Posterior vena cava (tissue), 2 donors: ENCODE measurements at places on chromosomes 11 and 22.

- DNase-seq = no peak
Measured at GRCh38 chr11:31441296-31441695, 68.1 kb downstream of the IMMP1L start.

GRCh38 chr22:29154364-29155048 lies 51.2 kb upstream of the EMID1 start:
- peak; percentile 95 for DNase-seq

DNA sequence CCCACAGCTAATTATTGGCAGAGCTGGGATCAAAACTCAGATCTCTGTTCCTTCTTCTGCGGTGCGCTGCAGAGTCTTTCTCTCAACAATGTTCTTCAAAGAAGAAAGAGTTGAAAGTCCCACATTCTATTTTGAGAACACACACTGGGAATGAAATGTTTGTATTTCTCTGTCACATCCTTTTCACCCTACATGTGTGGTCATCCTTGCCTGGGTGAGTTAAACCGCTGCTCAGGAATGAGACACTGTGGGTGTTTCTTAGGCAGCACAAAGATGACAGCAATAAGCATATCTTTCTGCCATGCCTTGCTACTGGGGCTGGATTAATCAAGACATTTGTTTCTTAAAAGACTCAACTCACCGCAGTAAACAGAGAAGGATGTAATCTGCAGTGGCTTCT lies 222.6 kb downstream of the LARGE1 start:
- no peak for DNase-seq

GRCh38 chr11:65802841-65803240 lies 16.0 kb downstream of the OVOL1 start:
- no peak for DNase-seq

- DNase-seq = no peak
Measured at GRCh38 chr11:119052163-119052814, 4.7 kb downstream of the HYOU1 start.

DNA sequence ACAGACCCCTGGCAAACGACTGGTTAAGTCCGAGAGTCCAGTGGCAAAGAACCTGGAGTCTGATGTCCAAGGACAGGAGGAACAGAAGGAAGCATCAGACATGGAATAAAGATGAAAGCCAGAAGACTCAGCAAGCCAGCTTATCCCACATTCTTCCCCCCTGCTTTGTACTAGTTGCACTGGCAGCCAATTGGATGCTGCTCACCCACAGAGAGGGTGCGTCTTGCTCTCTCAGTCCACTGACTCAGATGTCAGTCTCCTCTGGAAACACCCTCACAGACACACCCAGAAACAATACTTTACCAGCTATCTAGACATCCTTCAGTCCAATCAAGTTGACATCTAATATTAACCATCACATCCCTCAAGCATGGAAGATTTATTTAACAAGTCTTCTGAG lies 1265.8 kb upstream of the CNTN5 start:
- DNase-seq = no peak

- DNase-seq = no peak
Measured at GRCh38 chr11:13140873-13141655, 131.9 kb downstream of the RASSF10 start.

GRCh38 chr11:61963016-61963281 lies 4.5 kb downstream of the FTH1 start:
- DNase-seq = peak; percentile 85

GRCh38 chr11:11016068-11016467 lies 158.2 kb upstream of the ZBED5 start:
- no peak for DNase-seq

- DNase-seq = no peak
Measured at GRCh38 chr11:81596704-81597103, 1137.0 kb downstream of the FAM181B start.

DNA sequence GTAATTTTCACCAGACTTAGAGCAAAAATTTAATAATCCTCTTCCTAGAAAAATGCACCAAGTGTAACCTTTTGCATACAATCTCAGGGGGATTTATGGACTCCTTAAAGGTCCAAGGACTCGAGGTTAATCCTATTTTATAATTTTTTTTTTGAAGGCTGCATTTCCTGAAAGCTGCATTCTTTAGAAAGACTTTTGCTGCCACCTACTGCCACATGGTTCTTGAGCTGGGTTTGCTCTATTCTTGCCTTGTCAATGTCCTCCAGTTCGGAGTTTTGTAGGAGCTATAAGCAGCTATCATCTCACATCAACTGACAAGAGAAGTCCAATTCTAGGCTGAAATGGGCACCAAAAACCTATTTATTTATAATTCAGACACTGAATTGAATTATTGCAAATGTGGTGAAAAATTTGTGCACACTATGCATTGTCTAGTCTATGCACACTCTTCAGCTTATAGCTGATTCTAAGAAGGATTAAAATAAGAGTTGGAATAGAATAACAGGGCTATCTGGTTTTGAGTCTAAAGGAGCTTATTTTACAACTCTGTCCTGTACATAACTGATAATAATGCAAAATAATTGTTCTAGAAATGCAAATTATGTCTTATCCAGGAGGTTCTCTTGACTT lies 31.3 kb downstream of the TRAF6 start:
- no peak for DNase-seq

DNA sequence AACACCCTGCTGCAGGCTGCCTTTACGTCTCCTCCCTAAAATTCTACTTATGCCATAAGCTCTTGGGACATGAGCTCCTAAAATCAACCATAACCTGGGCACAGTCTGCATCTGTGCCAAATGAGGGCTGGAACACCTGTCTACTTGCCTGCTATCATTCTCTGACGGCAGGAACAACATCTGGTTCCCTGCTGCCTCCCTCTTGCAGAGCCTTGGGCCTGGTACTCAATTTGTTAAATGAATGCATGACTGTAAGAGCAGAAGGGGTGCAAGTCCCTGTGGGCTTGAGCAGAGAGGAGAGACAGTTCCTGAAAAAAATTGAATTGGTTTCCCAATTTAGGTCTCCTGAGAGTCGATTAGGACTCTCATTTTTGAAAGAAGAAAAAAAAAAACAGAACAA lies 66.7 kb upstream of the CSNK2A3 start:
- no peak for DNase-seq

DNA sequence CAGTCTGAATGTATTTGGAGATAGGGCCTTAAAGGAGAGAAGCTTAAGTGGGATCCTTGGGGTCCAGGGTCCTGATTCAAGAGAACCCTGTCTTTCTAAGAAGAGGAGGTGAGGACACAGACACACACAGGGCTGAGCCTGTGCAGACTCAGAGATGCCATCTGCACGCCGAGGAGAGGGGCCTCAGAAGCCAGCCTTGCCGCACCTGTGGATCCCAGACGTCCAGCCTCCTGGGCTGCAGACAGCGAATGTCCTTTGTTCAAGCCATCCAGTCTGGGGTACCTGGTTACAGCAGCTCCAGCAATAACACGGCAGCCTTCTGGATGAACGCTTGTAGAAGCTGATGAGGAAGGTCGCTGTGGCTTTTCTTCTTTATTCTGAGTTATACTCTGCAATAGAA lies 1086.1 kb downstream of the BRD1 start:
- DNase-seq = peak; percentile 41

DNA sequence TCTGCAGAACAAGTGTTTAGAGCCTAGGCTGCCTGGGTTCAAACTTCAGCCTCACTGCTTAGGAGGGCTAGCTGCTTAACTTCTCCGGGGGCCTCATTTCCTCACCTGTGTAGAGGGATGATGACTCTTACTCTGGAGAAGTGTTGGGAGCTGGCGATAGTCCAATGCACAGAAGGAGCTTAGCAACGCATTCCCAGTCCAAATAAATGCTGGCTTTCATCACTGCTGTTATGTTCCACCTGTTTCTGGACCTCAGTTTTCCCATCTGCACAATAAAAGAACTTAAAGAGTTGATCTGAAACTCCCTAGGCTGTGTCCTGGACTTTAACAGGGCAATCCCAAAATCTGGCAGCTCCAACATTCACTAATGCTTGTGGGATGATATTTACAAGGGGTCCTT lies 337.8 kb downstream of the MIAT start:
- no peak for DNase-seq

DNA sequence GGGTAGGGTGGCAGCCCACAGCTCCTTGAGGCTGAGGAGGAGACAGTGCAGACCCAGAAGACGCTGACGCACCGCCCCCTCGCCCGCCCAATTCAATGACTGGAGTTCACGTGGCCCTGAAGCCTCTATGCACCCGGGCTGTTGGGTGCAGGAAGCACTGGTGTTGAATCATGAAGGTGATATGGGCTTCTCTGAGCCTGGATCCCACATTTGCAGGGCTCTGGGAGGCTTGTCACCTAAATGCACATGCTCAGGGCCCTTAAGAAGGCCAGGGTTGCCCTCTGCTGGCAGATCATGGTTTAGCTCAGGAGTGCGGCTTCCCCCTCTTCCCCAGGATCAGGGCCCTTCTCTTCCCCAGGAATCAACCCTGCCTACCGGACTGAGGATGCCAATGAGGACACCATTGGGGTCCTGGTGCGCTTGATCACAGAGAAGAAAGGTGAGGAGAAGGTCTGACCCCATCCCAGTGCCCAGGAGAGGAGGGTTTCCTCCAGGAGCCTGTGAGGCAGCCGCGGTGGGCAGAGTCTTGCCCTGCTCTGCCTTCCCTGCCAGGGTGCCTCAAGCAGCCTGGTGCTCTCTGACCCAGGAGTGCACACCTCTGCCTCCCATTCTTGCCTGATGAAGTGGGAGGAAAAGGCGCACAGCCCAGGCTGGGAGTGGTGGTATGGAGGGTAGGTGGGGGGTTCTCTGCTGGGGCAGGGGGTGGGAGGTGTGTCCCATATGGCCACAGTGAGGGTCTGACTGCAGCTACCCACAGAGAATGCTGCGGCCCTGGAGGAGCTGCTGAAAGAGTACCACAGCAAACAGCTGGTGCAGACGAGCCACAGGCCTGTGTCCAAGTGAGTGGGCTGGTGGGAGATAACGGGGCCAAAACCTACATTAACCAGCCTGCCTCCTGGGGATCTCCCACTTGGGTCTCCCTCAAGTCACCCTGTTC lies 17.5 kb downstream of the RELT start:
- peak; percentile 91 for DNase-seq

- no peak for DNase-seq
Measured at GRCh38 chr11:63080682-63081081, 63.3 kb downstream of the SLC22A24 start.

- no peak for DNase-seq
Measured at GRCh38 chr11:103703954-103704353, 332.5 kb upstream of the DDI1 start.

DNA sequence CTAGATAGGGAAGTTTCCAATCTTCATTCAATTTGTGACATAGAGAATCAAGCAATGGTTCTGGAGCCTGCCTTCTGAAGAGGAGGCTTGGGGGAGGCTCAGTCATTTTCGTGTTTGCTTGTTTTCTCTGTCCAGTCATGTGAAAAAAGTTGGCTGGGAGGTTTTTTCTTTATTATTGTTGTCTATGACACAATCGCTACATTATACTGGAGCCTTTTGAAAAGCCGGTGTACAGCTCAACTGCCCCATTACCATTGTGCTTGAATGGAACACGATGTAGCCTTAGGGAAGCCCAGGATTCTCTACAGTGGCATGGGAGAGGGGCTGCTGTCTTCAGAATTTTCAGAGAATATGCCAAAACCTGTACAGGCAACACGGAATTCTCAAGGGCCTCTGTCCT lies 57.9 kb upstream of the NCAM1 start:
- DNase-seq = no peak

- no peak for DNase-seq
Measured at GRCh38 chr11:83643115-83643514, 356.9 kb upstream of the CCDC90B start.

GRCh38 chr11:34583818-34584217 lies 37.1 kb upstream of the EHF start:
- DNase-seq = no peak

DNA sequence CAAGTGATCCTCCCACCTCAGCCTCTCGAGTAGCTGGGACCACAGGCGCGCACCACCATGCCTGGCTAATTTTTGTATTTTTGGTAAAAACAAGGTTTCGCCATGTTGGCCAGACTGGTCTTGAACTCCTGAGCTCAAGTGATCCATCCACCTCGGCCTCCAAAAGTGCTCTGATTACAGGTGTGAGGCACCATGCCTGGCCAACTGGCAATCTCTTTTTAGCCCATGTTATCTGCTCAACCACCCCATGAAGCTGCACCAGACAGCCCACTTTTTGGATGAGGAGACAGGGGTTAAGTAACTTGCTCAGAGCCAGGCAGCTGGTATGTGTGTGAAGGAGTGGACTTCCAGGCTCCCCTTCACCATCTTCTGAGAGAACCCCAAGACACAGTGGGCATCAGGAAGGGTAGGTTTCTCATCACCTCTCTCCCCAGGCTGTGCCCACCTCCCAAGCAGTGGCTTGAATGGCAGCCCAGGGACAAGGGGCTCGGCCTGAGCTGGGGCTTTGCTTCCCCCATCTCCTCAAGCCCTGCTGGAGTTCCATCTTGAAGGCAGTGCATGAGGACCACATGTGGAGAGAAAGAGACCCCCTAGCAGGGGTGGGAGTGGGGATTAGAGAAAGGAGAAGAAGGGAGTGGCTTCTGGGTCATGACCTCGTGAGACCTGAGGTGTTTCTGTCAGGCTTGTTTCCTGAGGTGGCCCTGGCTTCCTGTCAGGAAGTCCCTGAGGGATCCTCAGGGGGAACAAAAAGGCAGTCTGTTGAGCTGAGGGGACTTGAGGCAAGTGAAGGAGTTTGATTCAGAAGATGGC lies 87.5 kb upstream of the PARVA start:
- DNase-seq = peak; percentile 52

DNA sequence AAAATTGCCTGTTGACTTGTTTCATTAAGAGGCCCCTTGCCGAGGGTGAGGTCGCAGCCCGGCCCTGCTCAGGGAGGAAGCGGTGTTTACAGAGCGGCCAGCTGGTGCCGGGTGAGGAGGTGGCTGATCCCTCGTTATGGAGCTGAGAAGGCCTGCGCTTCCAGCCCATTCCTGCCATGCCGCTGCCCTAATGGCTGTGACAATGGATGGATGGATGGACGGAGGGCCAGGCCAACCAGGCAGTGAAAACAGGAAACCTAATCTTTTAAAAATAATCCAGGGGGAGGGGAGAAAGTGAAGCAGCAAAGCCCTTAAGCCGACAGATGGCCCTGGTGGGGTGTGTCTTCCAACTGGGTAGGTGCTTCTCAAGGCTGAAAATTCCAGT lies 38.5 kb downstream of the BCR start:
- peak; percentile 87 for DNase-seq

- peak; percentile 77 for DNase-seq
Measured at GRCh38 chr11:119790476-119790875, 61.5 kb upstream of the NECTIN1 start.

DNA sequence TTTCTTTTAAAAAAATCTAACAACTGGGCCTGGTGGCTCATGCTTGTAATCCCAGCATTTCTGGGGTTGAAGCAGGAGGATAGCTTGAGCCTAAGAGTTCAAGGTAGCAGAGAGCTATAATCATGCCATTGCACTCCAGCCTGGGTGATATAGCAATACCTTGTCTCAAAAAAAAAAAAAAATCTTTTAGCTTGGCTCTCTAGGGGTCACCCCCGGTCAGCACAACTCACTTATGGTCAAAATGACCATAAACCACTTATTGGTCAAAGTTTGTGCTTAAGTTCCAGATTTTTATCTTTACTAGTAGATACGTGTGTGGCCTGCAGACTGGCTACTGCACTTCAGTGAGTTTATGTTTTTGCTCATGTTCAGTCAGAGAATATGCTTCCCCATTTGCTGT lies 6.3 kb upstream of the SPDYC start:
- DNase-seq = no peak

- DNase-seq = no peak
Measured at GRCh38 chr11:84165139-84165538, 879.0 kb upstream of the CCDC90B start.
